ENCODE measurements at places on chromosomes 5 and 9.

DNA sequence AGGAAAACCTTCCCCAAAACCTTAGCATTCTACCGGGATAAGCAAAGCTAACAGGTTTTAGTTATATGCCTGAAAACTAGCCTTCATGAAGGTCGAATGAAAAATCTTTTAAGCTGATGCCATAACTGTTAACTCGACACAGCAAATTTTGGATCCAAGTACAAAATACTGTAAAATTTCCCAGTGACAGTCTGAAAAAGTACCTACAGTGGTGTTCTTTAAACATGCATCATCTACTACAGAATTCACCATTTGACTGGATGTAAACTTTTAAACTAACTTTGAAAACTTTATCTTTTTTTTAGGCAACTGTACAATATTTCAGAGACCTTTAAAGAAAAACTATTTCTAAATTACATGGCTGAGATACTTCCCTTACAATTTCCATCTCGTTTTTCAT, 791 bp downstream of the RAPGEF6 start:
- no peak for DNase-seq

GRCh38 chr5:172223901-172224873, 30.2 kb downstream of the EFCAB9 start:
- DNase-seq = no peak

- no peak for DNase-seq
Measured at GRCh38 chr9:113183956-113184488, 33.2 kb downstream of the SLC31A2 start.

GRCh38 chr5:177478711-177479646, 5.5 kb upstream of the DBN1 start:
- DNase-seq = no peak

DNA sequence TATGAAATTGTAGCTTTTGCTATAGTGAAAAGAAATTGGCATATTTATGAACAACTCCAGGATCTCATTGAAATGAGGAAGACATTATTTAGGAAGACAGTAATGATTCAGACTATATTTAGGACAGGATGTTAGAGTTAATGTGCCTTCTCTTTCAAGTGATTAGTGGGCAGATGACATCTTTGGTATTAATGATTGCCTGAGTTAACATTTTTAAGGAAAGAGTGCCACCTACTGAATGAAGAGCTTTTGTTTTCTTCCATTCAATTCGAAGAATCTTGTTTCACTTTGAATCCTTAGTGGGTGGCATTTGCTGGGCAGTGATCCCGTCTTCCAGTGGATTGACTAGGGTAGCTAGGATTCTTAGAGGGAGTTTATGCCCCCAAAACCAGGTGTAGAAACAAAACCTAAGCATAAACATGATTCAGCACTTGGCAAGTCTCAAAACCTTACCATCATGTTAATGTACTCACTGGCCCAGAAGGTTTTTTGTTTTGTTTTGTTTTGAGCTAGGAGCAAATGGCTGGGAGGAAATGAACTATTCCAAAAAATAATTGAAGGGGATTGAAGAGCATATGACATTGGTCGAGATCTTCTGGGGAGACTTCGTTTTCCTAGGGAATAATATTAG, 23.2 kb downstream of the MAP3K1 start:
- DNase-seq = no peak

- DNase-seq = no peak
Measured at GRCh38 chr5:167814828-167815227, 476.6 kb upstream of the WWC1 start.
